Activated B cell treated with CpG ODN at 0.5 μM for 24 hours (primary cell): ENCODE measurements at places on chromosomes 2 and 18.

DNA sequence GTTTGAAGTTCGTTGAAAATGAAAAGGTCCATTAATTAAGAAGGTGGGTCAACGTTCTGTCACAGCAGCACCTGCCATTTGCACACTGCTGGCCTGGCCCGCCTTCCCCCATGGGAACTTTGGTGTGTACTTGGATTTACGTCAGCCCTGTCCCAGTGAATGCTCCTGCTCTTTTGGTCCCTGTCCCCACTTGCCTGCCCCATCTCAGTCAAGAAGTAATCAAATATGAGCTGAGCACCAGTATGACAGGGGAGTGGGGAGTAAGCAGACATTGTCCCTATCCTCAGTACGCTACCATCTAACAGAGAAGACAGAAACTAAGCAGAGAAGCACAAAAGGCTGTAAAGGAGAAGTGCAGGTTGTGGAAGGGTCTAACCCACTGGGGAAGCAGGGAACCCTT lies 65.1 kb downstream of the SLC4A3 start:
- DNase-seq, result no peak

DNA sequence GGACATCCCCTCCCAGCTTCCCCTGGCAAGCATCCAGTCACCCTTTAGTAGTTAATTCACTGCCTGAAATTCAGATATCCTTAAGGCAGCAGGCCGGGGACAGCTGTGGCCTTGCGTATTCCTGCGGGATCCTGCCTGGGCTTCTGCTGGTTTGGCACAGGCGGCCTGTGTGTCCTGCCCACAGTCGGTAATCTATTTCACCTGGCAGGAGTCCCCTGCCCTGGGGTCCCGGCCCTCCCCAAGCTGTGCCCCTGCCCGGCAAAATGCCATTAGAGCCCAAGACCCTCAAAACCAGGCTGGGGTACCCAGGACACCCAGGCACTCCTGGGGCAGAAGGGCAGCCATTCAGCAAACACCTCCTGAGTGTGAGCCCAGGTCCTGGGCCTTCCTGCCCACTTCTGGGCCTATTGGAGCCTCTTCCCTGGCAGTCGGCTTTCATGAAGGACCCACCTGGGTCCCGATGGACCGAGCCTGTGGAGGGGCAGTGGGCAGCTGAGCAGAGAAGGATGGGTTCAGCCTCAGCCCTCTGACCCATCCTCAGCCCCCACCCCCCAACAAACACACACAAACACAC lies 11.6 kb downstream of the CROCC2 start:
- no peak for DNase-seq

- DNase-seq, result no peak
Measured at GRCh38 chr2:172091761-172092566, 6.7 kb downstream of the DLX1 start.

DNA sequence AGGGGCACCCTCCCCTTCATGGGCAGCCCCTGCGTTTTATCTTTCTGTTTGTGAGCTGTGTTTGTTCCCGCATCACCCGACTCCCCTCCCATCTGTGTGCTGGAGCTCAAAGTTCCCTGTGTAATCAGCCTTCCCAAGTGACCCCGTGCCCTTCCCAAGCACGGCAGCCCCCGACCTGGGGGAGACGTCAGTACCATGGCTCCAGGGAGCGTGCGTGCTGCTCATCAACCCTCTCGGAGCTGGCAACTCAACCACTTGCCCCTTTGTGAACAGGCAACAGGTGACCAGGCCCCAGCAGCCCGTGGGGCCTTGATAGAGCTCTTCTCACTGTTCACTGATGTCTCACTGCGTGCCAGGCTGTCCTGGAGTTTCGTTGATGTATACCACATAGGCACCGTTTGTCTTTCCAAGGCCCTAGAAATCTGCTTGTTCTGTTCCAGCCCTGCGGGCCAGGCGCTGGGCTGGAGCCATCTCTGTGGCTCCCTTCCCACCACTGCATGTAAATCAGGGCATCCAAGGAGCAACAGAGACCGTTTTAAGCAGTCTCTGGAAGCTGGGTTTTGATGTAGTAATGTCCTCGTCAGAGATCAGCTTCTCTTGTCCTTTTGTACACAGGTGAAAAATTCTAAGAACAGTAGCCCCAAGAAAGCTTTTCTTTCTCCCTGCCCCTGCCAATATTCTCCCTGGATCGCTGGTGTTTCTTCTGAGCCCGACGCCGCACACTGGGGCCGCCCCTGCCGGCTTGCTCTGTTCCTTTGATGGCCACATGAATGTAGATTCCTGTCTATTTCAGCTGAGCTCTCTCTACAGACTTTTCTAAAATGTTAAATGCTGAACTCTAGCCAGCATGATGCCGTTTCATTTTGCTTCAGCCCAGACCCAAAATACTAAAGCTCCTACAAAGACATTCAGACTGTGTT lies 107.0 kb upstream of the PTPRM start:
- no peak for DNase-seq

DNA sequence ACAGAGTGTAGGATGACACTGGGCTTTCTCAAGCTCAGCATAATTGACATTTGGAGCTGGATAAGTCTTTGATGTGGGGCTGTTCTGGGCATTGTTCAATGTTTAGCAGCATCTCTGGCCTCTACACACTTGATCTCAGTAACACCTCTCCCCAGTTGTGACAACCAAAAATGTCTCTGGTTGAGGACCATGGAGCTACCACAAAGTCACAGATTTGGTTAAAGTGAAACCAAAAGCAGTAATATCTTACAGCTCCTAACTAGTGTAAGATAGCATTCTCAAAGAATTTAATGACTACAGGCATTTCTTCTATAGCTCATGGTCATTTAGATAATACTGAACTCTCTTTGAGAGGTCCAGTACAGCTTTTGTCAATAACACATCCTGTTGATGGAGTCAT lies 23.4 kb upstream of the PAX3 start:
- no peak for DNase-seq

DNA sequence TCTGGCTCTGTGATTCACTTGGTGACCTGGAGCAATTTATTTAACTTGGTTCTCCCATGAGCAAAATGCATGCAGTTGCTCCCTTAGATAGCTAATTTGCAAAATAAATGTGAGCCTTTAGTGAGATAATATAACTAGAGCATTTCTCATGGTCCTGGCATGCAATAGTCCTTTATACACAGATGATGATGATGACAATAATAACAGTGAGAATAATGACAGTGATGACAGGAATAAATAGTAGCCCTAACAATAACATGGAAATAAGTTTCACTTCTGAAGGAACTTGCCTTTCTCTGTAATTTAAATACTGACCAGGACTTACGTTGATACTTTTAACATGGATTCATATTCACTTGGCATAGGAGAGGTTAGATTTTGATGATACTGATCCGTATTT lies 49.2 kb downstream of the LPIN1 start:
- DNase-seq, result no peak

DNA sequence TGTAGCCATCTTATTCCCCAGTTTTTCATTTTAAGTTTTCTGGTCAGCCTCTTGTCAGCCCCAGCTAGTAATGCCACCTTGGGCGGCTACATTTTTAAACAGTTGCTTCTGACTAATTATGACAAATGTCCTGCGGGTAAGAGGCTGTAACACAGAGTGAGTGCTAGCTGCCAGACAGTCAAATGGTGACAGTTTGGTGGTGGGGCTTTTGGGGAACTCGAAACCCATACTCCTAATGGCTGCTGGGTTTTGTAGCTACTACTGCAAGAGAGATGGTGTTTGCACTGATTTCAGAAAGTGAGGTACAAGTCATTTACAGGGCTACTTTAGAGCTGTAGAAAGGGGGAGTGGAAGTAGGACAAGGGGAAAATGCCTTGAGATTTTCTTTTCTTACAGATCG lies 48.2 kb downstream of the ZCCHC2 start:
- no peak for DNase-seq

- no peak for DNase-seq
Measured at GRCh38 chr2:66695226-66695735, 260.4 kb downstream of the MEIS1 start.

- no peak for DNase-seq
Measured at GRCh38 chr2:15745350-15745749, 153.7 kb downstream of the DDX1 start.

DNA sequence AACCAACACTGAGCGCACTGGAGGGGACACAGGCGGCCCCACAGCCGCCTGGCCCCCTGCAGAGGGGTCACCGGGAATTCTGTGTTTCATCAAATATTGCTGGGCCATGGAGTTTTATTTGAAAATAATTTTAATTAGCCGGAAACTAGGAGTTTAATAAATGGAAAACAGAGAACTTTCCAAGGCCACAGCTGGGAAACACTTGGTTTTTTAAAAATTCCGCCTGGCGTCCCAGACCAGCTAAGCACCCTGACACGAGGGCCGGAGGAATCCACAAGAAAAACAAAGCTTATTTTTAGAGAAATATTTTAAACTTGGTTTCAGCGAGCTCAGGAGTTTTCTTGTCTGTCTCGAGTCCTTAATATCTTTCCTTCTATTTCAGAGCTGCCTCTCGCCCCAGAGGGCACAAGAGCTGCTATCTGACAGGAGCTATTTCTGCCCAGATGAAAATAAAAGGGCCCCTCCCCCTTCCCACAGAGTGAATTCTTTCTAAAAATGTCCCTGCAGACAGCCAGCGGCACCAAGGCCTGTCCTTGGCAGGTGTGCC lies 8.2 kb downstream of the ZFP36L2 start:
- no peak for DNase-seq

- no peak for DNase-seq
Measured at GRCh38 chr2:43841949-43842865, 3.4 kb downstream of the ABCG8 start.

DNA sequence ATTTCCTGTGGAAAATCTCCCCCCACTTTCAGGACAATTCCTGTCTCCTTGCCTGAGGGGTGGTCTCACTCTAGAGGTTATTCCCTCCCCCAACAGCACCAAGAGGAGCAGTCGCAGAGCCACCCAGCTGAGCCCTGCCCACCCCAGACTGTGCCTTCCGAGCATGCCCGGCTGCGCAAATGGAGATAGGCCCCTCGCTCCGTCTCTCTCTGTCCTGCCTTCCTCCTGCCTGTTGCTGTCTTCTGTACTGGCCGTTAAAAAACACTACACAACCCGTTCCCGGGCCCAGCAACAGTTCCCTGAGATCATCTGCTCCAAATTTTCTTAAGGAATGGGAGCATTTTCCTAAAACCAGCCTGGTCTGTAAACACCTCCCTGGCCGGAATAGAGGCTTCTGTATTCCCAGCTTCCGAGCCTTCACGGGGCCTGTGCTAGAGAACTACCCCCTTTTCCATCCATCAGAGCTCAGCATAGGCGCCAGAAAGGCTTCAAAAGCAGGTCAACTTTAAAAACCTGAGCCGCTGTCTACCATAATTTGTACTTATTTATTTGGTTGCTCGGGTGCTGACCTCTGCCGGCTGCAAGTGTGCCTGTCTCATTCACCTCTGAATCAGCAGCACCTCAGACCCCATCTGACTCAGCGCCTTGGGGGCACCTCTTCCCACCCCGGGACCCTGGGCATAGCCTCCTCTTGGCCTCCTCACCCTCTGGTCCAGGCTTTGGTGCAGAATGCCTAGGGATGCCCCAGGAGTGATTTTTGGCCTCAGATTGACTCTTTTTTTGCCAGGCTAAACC lies 159.4 kb downstream of the PXDN start:
- no peak for DNase-seq

DNA sequence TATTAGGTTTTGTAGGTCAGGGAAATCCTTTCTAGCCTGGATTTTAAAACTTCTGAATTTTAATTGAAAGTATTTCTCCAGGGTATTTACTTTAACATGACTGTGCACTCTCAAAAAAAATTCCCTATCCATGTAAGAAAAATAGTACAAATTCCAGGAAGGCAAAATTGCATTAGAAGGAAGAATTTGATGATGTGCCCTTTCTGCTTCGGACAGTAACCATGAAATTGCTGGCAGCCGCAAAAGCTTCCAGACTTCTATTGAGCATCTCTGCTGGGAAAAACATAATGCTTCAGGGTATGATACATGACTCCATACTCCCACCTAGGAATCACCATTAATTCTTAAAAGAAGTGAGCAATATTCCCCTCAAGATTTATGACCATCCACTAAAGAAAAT lies 17.2 kb upstream of the KLF7 start:
- DNase-seq, result no peak

- no peak for DNase-seq
Measured at GRCh38 chr2:39221459-39221858, 22.3 kb downstream of the CDKL4 start.

GRCh38 chr2:240143801-240144648 lies 3.6 kb upstream of the OTOS start:
- peak; percentile 79 for DNase-seq

GRCh38 chr2:111670776-111671175 lies 213.2 kb downstream of the ANAPC1 start:
- no peak for DNase-seq

DNA sequence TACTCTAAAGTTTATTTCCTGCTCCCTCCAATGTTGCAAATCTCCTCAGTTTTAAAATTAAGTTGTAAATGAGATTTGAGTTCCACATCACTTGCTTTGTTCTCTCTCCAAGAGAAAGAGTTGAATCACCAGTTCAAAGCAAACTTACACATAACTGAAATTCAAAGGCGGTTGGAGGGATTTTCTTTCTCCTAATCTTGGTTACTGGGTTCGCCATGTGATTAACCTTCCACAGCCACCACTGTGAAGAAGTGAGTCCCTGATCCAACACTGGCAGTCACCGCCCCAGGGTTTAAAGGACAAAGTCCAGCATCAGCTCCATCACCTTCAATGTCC lies 247.1 kb downstream of the MYCN start:
- no peak for DNase-seq

DNA sequence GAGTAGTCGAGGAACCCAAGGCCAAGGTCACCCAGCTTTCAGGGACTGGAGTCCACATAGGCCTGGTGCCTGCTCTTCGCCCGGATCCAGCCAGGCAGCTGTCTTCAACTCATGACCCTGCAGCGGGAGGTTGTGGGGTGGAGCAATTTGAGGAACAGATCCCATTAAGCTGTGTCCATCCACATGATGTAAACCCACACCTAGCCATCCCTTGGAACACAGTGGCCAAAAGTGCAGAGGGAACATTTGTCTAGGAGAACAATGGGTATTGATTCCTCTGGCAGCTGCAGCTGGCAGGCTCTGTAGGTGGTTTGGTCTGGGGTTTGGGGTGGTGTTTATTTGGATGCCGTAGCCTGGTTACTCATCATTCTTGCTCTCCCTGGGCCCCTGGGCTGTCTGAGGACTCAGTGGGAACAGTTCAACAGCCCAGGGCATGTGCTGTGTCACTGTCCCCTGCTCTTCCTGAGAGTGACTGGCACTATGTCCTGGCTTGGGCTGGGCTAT lies 99.4 kb downstream of the TFCP2L1 start:
- no peak for DNase-seq

GRCh38 chr2:224994242-224994823 lies 47.9 kb downstream of the DOCK10 start:
- no peak for DNase-seq

DNA sequence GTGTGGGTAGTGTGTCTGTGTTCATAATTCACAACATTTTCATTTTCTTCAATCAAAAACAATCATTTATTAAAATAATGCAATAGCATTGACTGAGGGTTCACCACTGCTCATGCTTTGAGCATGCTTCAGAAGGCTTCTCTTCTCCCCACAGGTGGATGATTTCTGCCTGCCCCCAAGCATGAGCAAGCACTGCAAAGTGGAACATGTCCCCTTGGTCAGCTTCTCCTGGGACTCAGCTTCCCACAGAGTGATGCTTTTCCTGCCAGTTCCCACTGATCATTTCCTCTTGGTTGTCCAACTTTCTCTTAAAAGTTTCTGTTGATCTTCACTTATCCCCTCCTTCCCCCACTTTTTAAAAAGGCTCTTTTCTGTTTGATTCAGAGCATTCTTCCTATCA lies 31.5 kb upstream of the CDH19 start:
- no peak for DNase-seq

GRCh38 chr2:145235312-145235711 lies 715.4 kb upstream of the ZEB2 start:
- DNase-seq, result no peak

- DNase-seq, result no peak
Measured at GRCh38 chr2:133835821-133836619, 267.8 kb upstream of the NCKAP5 start.

- no peak for DNase-seq
Measured at GRCh38 chr2:11530864-11531465, 2.9 kb upstream of the GREB1 start.
